AG04450 (cell line): ENCODE measurements at places on chromosomes 1 and 21.

DNA sequence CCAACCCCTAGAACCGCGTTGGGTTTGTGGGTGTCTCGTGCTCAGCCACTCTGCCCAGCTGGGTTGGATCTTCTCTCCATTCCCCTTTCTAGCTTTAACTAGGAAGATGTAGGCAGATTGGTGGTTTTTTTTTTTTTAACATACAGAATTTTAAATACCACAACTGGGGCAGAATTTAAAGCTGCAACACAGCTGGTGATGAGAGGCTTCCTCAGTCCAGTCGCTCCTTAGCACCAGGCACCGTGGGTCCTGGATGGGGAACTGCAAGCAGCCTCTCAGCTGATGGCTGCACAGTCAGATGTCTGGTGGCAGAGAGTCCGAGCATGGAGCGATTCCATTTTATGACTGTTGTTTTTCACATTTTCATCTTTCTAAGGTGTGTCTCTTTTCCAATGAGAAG lies 18.7 kb downstream of the TFF3 start:
- DNase-seq, result no peak

GRCh38 chr1:32925403-32926162 lies 24.4 kb upstream of the TMEM54 start:
- DNase-seq, result no peak

- no peak for DNase-seq
These were observed 42.8 kb upstream of the ATF3 start for GRCh38 chr1:212565571-212566305.

- DNase-seq, result no peak
These were observed 23.1 kb downstream of the C21orf91 start for GRCh38 chr21:17796037-17796403.

DNA sequence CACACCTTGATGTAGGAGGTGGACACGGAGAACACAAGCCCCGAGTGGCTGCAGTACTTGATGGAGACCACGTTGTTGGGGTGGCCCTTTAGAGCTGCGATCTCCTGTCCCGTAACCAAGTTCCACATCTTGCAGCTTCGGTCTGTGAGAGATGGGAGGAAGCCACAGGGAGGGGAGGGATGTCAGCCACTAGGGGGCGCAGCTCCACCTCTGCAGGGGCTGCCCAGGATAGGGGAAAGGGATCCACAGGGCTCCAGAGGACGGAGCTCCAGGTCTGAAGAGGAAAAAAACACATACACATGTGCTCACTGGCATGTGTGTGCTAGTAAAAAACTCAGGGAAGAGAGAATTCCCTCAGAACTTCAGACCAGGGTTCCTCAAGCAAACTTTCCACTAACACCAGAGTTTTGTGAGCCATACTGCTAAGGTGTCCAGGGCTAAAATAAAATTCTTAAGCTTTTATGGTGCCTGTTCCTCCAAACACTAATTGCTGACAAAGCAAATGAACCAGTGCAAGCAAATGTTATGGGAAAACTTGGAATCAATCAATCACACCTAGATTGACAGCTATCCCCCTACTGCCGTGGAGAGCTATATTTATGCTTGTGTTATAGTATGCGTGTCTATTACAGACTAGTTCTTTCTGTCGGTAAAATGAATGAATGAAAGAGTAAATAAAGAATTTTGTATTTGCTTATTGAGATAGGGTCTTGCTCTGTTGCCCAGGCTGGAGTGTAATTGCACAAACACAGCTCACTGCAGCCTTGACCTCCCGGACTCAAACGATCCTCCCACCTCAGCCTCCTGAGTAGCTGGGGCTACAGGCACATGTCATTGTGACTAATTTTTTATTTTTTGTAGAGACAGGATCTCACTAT lies 43.7 kb downstream of the KIF21B start:
- DNase-seq, result no peak

DNA sequence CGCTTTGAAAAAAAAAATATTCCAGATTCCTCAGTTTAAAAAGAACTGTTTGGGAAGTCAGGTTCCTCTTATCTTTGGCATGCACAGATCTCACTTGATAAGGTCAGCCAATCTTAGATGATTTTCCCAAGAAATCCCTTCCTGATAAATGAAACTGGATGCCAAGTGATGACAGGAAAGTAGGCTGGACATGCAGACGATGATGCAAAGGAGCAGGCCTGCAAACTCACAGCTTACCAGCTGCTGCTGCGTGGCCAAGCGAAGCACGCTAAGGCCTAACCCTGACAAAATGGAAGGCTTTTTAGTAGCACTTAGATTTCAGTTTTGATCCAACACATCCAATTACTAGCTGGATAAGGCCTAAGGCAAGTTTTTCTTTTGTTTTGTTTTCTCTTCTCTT lies 10.1 kb downstream of the TADA1 start:
- no peak for DNase-seq

- no peak for DNase-seq
These were observed 68.6 kb downstream of the MDM4 start for GRCh38 chr1:204584699-204585372.

DNA sequence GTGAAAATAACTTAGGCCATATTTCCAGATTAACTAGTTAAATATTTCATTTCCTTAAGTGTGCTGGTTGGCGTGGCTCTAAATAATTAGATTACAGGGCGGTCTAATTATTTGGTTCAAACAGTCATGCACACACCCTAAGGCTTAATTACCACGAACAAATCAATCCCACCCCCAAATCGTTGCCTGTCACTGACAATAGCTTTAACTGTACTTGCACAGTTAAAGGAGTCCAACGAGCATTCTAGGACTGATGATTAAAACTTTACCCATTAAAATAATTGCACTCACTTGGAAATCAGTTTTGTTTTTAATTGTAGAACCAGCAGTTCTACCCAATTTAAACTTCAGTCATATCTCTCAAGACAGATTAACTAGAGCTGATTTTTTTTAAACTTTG lies 1.5 kb upstream of the POU2F1 start:
- no peak for DNase-seq

- DNase-seq, result no peak
These were observed 838.2 kb upstream of the B3GALT2 start for GRCh38 chr1:194024659-194025058.

DNA sequence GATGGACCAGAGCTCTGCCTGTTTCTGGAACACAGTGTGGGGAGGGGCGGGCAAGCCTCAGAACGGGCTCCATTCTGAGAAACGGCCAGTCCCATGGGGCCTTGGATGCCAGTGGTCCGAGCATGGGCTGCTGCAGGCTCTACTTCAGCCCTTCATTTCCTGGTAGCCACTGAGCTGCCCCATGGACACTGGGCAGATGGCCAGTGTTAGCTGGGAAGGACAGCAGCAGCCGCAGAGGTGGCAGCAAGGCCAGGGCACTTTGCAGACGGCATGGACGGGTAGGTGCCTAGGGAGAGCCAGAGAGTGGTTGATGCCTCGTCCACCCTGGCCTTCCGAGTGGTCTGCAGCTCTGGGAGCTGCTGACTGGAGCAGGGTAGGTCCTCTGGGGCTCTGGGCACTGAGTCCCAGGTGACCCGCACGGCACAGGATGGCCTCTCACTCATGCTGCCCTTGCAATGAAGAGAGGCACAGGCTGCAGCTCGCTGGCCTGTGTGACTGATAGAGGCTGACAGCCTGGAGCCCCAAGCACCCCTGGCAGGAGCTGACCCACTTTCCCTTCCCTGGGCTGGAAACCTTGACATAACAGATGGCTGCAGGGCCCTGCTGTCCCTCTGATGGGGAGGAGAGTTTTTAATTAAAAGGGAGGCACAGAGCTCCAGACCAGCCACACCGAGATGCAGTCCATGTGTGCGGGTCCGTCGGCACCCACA lies 87.7 kb upstream of the COL6A1 start:
- no peak for DNase-seq

DNA sequence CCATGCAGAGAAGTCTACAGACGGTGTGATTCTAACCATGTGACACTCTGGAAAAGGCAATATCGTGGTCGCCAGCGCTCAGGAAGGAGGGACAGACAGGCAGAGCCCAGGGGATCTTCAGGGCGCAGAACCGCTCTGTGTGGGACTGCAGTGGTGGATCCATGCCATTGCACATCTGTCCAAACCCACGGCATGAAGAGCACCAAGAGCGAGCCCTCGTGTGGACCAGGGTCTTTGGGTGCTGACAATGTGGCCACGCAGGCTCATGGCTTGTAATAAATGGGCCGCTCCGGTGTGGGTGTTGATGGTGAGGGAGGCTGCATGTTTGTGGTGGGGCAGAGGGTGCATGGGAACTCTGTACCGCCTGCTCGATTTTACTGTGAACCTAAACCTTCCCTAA lies 25.3 kb upstream of the POFUT2 start:
- DNase-seq, result no peak

DNA sequence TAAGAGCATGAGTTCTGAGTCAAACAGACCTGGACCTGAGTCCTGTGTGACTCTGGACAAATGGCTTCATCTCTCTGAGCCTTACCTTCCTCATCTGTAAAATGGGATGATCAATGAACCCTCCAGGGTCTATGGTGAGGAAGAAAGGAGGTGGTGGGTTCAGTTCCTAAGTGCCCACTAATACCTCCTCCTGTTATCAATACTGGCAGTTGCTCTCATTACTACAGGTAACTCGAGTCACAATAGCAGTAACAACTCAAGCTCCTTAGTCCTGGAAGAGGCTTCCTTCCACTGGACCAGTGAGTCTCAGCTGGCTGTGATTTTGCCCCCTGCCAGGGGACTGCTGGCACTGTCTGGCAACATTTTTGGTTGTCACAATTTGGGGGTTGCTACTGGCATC lies 2.6 kb downstream of the PADI2 start:
- DNase-seq, result no peak

DNA sequence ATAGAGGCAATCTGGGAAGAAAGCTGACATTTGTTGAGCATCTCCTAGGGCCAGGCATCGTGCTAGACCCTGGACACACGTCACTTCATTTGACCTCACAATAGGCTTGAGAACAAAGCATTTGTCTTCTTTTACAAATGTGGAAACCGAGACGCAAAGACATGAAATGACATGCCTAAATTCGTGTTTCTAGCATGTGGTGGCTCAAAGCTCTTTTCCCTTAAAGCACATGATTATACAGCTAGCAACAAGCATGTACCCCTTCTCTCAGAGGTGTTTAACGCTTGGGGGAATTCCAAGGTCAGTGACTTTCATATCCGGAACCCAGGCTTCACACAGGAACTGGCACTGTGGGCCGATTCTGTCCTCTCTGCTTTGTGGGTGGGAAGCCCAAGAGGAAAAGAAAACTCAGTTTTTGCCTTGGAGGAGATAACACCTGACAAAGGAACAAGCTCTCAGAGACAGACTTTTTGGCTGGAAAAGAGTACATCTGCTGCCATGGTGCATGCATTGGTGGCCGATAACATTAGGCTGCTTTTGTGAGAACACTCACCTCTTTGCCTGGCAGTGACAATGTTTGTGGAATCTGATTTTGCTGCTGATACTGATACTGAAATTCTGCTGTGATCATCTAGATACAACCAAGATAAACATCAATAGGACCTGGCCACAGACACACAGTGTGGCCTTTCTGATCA lies 15.4 kb upstream of the CD2 start:
- no peak for DNase-seq

DNA sequence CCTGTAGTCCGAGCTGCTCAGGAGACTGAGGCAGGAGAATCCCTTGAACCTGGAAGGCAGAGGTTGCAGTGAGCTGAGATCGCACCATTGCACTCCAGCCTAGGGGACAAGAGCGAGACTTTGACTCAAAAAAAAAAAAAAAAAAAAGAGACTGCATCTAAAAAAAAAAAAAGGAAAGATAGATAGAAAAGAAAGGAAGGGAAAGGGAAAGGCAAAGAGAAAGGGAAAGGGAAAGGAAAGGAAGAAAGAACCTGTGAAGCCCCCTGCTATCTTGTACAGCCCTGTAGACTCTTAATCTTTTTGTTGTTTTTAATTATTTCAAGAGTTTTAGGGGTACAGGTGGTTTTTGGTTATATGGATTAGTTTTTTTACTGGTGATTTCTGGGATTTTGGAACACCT lies 46.0 kb upstream of the MUTYH start:
- DNase-seq, result no peak

DNA sequence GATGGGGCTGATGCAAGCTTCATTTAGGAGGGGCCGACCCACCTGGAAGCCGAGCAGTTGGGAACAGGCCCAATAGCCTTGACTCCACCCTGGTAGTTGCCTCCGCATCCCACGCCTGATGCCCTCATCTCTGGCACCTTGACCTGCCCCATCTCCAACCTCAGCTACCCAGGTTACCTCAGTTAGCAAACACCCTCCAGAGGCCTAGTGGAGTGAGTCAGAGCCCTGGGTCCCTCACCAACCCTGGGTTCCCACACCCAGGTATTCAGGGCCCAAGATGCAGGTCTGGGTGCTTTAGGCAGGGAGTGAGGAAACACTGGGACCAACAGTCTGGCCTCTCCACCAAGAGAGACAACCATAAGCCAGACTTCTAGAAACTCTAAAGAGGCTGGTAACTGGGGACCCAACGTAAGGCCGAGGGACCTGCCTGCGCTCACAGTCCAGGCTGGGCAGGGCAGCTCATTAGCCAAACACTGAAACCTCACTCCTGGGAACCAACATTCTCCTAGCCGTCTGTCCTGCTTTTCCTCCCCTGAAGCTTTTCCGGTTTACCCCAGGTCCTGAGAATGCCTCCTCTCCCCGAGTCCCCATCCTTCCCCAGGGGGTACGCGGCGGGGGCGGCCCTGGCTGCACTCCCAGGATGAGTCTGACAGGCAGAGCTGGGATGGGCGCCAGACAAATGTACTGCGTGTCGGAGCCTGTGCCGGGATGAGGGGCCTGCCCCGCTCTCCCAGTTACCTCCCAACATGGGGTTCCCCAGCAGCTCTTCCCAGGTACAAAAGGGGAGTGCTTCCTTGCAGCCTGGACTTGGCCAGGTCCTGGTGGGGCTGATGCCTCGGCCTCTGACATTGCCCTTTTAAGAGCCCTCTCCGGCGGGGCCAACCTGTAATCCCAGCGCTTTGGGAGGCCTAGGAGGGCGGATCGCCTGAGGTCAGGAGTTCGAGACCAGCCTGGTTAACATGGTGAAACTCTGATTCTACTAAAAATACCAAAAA lies 8.9 kb upstream of the CELSR2 start:
- DNase-seq, result no peak

GRCh38 chr1:177145106-177146070 lies 19.1 kb downstream of the ASTN1 start:
- DNase-seq, result no peak

DNA sequence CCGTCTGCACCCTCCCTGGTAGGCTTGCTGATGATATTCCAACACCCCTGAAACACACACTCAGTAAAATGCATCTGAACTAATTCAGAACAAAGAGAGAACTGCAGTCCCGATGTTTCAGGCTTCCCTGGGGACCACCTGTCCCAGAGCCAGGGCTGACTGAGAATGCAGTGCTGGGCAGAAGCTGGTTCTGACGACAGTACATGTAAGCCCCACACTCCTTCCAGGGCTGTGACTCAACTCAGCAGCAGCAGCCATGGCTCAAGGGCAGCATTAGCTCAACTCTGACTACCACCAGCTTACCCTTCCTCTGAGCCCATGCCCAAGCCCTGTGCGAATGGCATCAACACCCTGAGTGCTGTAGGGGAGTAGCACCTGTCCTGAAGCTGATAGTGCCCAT lies 56.4 kb upstream of the SIPA1L2 start:
- DNase-seq, result no peak

GRCh38 chr1:174008979-174009378 lies 13.2 kb downstream of the RC3H1 start:
- DNase-seq, result no peak

GRCh38 chr1:60965280-60965854 lies 117.0 kb upstream of the NFIA start:
- DNase-seq, result no peak

GRCh38 chr1:21503706-21504377 lies 5.4 kb upstream of the ALPL start:
- no peak for DNase-seq

- DNase-seq, result no peak
These were observed 196.1 kb upstream of the VAMP3 start for GRCh38 chr1:7575041-7575400.

GRCh38 chr1:229075217-229075616 lies 195.7 kb upstream of the RAB4A start:
- no peak for DNase-seq
